Cortex of kidney (tissue), 1 donor: ENCODE measurements at places on chromosomes 7 and 10.

DNA sequence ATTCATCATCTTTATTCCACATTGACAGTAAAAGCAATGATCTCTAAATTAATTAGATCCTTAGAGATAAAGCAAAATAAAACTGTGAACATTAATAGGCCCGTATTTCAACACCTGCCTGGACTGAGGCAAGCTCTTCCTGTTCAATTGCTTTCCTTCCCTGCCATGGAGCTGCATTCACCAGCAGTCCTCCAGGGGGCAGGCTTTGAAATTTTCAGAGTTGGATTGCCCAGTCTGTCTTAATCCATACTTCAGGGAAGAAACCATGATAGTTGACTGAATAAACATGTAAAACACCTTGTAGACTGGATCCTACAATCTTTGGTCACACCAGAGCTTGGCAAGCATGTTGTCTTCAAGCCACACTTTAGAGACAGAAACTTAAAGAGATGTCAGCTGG, 936.6 kb downstream of the NRG3 start:
- DNase-seq: no peak

- DNase-seq: no peak
Observed at GRCh38 chr7:143434660-143435059, 8.6 kb upstream of the TAS2R60 start.

GRCh38 chr10:109967739-109968088, 40.1 kb upstream of the ADD3 start:
- no peak for DNase-seq

DNA sequence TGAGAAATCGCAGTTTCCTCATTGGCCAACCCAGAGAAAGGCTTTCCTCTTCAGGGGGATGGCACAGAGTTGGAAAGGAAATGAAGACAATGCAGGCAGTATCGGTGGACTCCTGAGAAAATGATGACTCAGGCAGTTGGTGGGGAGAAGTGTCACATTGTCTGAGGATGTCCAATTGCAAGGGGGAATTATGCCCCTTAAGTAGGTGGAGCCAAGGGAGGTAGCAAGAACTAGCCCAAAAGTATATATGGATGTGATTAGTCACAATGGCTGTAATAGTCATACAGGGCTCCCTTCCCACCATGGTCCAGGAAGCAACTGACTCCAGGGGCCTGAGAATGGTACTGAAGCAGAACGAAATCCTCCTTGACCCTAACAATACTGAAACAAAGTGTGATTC, 58.3 kb upstream of the EGFR start:
- no peak for DNase-seq

GRCh38 chr10:124222988-124223710, 129.8 kb upstream of the CHST15 start:
- DNase-seq: no peak

- DNase-seq: no peak
Observed at GRCh38 chr10:96496281-96496925, 17.3 kb downstream of the TLL2 start.

DNA sequence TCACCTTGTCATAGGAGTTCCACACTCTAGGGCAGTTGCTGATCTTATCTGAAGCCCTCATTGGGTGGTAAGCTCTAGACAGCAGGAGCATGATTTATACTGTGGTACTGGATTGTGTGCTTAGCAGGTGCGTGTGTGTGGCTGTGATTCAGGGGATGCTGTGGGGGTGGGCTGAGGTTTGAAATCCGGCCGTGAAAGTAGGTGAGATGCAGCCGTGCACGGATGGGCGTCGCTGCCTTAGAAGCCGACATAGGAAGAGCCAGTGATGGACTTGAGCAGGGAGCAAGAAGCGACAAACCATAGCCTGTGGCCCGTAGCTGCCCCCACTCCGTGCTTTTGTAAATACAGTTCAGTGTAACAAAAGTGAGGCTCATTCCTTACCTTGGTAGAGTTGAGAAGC, 38.2 kb downstream of the PROSER2 start:
- no peak for DNase-seq

GRCh38 chr7:143484119-143484518, 6.4 kb downstream of the TAS2R41 start:
- DNase-seq: no peak

- DNase-seq: no peak
Observed at GRCh38 chr10:121526135-121526790, 72.0 kb downstream of the FGFR2 start.
